ENCODE measurements at places on chromosomes 3 and 15.
A peak's percentile ranks its signal among the peaks of the same experiment; 100 is the strongest.

GRCh38 chr3:38805004-38805403 lies 11.0 kb downstream of the SCN10A start:
- DNase-seq: no peak

- peak; percentile 87 for DNase-seq
Measured at GRCh38 chr3:70849911-70850699, 537.7 kb upstream of the MDFIC2 start.

DNA sequence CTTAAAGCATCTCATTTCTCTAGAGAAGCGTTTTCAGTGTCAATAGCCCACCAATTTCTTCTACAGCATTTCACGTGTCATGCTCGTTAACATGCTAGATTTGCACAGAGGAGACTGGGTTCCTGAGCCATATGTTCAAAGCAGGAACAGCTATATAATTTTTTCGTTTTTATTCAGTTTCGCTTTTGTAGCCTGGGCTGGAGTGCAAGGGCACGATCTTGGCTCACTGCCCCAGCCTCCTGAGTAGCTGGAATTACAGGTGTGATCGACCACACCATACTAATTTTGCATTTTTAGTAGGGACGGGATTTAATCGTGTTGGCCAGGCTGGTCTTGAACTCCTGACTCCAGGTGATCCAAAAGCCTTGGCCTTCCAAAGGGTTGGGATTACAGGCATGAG lies 6.6 kb upstream of the SLMAP start:
- no peak for DNase-seq

GRCh38 chr15:72801590-72802325 lies 18.2 kb upstream of the ADPGK start:
- DNase-seq: no peak

DNA sequence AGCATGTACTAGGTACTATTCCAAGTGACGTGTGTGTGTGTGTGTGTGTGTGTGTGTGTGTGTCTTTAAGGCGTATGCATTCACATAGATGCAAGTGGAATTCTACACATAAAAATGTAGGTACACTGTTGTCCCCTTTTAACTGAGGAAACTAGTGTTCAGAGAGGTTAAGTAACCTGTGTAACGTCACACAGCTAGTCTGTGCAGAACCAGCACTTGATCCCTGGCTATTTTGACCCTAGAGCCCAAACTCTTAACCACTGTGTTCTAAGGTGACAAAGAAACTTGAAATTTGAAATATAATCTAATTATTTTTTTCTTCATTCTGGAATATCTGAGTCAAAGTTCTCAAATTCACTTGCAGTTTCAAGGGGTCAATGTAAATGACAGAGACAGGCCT lies 73.8 kb downstream of the TAFA4 start:
- DNase-seq: no peak

- DNase-seq: no peak
Measured at GRCh38 chr3:176587089-176587488, 610.2 kb downstream of the TBL1XR1 start.

DNA sequence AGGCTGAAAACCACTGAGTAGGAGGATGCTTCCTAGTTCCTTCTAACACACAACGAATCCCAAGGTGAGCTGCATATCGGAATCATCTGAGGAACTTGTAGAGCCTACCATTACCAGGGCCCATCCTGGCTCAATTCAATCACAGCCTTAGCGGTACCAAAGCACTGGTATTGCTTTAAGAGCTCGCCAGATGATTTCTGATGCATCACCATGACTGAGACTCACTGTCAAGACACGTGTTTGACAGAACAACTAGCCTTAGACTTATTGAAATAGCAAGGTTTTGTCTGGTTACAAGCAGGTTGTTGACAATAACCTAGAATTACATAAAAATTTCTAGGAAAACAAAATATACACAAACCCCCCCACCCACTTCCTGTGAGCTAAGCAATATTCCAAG lies 68.5 kb downstream of the CBLB start:
- DNase-seq: no peak

DNA sequence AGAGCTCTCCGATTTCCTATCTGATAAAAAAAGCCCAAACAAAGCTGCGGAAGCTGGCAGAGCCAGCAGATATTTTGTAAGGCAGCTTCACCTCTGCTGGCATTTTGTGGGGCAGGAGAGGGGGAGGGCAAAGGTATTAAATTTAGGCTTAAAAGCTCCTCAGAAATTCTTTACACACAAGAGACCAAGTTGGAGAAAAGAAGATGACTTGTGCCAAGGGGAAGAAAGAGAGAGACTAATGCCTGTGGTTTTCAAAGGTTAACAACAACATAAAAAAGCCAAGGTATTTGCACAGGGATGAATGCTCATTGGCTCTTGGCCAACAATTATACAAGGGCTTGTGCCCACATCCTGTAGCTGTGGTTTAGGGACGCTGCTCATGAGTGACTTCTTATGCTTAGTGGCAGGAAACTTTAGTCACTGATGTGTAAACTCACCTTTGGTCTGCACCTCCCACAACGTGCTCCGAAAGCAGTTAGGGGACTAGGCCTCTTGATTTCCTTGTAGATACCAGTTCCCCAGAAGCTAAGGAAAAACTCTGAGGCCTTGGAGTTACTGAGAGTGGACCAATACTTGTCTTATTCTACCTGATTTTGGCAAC lies 152.9 kb downstream of the TPRG1 start:
- peak; percentile 99 for DNase-seq

- no peak for DNase-seq
Measured at GRCh38 chr3:85864896-85865295, 906.1 kb downstream of the CADM2 start.

DNA sequence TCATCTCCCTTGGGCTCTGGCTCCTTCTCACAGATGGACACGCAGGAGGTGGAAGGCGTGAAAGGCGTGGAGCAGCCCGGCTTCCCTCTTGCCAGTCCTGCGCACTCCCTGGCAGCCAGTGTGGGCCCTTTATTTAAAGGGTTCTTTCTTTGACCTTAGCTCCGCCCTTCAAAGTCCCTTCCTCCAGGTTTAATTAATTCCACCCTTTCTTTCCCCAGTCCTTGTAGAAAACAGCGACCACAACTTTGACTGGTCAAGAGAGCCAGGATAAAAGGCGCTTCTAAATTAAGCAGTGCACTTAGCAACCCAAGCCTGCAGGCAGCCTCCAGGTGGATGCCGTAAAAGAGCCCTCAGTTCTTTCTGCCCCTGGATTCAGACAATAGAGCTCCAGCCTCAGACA lies at the start of gene HDC:
TSS of gene HDC (minus strand) at position 107 of the 400 bp plus-strand sequence. CDS start at position 4, 103 bp downstream.
- no peak for DNase-seq

All from bronchial epithelial cell (primary cell).